Posterior vena cava (tissue), 2 donors: ENCODE measurements at places on chromosomes 5 and 9.

GRCh38 chr9:91495450-91495849 lies 71.8 kb upstream of the NFIL3 start:
- no peak for DNase-seq

- no peak for DNase-seq
Observed at GRCh38 chr5:80764786-80765185, 110.0 kb upstream of the DHFR start.

- no peak for DNase-seq
Observed at GRCh38 chr5:150503386-150503785, 4.5 kb upstream of the NDST1 start.

DNA sequence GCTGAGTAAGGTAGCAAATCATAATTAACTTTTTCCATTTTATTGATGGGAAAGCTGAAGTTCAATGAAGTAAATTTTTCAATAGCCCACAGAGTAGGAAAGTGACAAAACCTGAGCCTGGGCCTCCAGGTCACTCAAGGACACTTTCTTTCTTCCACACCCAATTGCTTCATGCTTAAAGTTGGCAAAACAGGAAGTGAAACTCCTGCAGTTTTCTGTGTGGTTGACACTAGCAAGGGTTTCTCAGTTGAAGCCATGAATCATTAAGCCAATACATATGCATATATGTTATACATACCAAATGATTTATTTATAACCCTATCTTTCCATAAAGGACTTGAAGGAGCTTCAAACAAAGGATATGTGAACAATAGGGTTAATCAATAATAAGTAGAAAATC lies 13.9 kb downstream of the TLR4 start:
- no peak for DNase-seq

GRCh38 chr9:22143799-22144625 lies 134.9 kb upstream of the CDKN2B start:
- no peak for DNase-seq
